Activated B cell treated with CpG ODN at 0.5 μM for 24 hours (primary cell): ENCODE measurements at places on chromosomes 7 and 10. TPM values are rescaled to one million over a fixed set of nuclear protein-coding genes. Genes with fewer than 3 reads are reported as not detected.

BMPER gene
- not detected in 2 replicates for total RNA-seq

C10orf67 gene
- not detected in 2 replicates for total RNA-seq

FAM25G gene
- 1.2 TPM in 1 of 2 replicates, not detected in the other for total RNA-seq

ARHGEF5 gene
- total RNA-seq = 6.4 and 7.4 TPM in 2 replicates

EPO gene
- not detected in 2 replicates for total RNA-seq

LSM5 gene
- total RNA-seq = 47.1 and 53.3 TPM in 2 replicates

TMEM60 gene
- total RNA-seq = 15.3 and 16.3 TPM in 2 replicates
